Hair follicle dermal papilla cell (primary cell): ENCODE measurements at places on chromosomes 5 and 9. TPM values are rescaled to one million over a fixed set of nuclear protein-coding genes. Genes with fewer than 3 reads are reported as not detected.

The TCF7 gene
- total RNA-seq, result 0.85 and 1.6 TPM in 2 replicates

The GARIN3 gene
- not detected in 2 replicates for total RNA-seq

The TMEM174 gene
- not detected in 2 replicates for total RNA-seq

The PRR16 gene
- 42.9 and 51.6 TPM in 2 replicates for total RNA-seq

The CCDC192 gene
- not detected in 2 replicates for total RNA-seq

The PRSS3 gene
- total RNA-seq, result 0.61 TPM in 1 of 2 replicates, not detected in the other

The SPATA31E1 gene
- total RNA-seq, result not detected in 2 replicates

The LRRC70 gene
- total RNA-seq, result 1.2 and 1.5 TPM in 2 replicates

The ANKRD18B gene
- total RNA-seq, result not detected in 2 replicates

The ARHGEF37 gene
- 1.9 and 2.4 TPM in 2 replicates for total RNA-seq

The CORO2A gene
- 0.49 and 0.73 TPM in 2 replicates for total RNA-seq

The NOXA1 gene
- 0.49 and 0.65 TPM in 2 replicates for total RNA-seq

The DEPDC1B gene
- total RNA-seq, result 1.3 and 2.1 TPM in 2 replicates

The TLX3 gene
- not detected in 2 replicates for total RNA-seq

The GZMA gene
- total RNA-seq, result not detected in 2 replicates

The PCDHA7 gene
- total RNA-seq, result 0.36 and 0.49 TPM in 2 replicates

The VLDLR gene
- 8.4 and 12.2 TPM in 2 replicates for total RNA-seq

The CCNB1 gene
- 21.6 and 23.4 TPM in 2 replicates for total RNA-seq
